IMR-90 (cell line): ENCODE measurements at places on chromosomes 7 and 10.

DNA sequence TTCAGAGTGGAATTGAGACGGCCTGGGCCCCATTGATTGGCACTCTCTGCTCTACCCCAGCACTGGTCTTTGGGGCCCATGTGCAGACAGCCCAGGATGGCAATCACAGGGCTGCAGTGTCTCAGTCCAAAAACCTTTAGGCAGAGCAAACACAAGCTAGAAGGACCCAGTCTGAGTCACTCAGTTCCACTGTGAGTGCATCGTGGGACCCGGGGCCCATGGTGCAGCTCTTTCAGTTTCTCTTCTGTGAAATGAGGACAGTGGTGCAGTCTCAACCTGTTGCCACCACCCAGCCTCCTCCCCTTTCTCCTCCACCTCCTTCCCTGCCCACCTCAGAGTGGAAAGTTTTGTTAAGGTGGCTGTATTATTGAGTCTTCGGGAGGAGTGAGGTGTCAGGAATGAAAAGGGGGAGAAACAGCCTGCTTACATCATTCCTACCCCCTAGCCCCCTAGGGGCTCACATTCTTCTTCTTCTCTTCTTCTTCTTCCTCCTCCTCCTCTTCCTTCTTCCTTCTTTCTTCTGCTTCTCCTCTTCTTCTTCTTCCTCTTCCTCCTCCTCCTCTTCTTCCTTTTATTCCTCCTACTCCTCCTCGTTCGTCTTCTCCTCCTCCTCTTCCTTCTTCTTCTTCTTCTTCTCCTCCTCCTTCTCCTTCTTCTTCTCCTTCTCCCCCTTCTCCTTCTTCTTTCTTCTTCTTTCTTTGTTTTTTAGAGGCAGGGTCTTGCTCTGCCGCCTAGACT is 19.5 kb upstream of the CARD11 start:
- H3K4me3 ChIP-seq = no peak overlapping the region
- no peak overlapping the region for H3K27ac ChIP-seq
- no peaks in the 10 kb centered on the region for H3K4me1 ChIP-seq
- no peak for DNase-seq
- H3K36me3 ChIP-seq = no peaks in the 10 kb centered on the region
- H3K27me3 ChIP-seq = peaks cover 2% of the 10 kb centered on the region; the same call in 1 of the 2 replicates

DNA sequence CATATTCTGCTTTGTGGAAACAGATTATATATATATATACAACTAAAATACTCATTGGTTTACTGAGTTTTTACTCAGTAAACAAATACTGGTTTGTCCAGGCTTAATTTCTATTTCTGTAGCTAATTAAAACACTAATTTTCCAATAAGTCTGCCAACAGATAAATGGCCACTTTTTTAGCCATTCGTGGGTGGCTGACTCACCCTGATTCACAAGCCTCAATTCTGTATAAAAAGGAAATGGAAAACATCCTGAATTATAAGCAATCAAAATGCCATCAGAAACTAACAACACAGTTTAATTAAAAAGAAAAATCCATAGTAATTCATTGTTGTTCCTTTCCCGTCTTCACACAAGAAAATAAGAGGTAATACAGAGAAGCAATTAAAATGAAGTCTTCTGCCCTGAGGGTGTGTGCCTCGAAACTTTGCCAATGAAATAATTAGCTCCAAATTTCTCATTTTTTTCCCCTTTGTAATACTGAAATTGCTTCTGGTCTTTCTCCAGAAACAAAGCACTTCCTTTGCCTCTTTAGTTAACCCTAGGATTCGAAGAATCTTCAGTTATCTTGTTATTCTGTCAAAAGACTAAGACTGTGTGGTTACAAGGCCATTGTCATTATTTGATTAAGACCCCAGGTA is 118.7 kb upstream of the PTN start:
- H3K4me3 ChIP-seq = no peak overlapping the region
- H3K4me1 ChIP-seq = peaks cover 3% of the 10 kb centered on the region; the same call in 1 of the 2 replicates
- no peaks in the 10 kb centered on the region for H3K27me3 ChIP-seq
- peak; percentile 63 for DNase-seq

- H3K4me1 ChIP-seq = no peaks in the 10 kb centered on the region
- H3K4me3 ChIP-seq = no peak overlapping the region
- no peaks in the 10 kb centered on the region for H3K36me3 ChIP-seq
- no peak overlapping the region for H3K27ac ChIP-seq
- H3K27me3 ChIP-seq = peaks cover 55% of the 10 kb centered on the region
- DNase-seq = no peak
Observed at GRCh38 chr10:44395902-44396670, 11.2 kb upstream of the CXCL12 start.

- H3K4me3 ChIP-seq = peak overlapping the region; percentile 73
- H3K4me1 ChIP-seq = peaks cover 8% of the 10 kb centered on the region
- H3K27me3 ChIP-seq = no peaks in the 10 kb centered on the region
- peaks cover 28% of the 10 kb centered on the region for H3K36me3 ChIP-seq
- H3K27ac ChIP-seq = peak overlapping the region; percentile 87
Observed at GRCh38 chr7:100080907-100081534, 502 bp downstream of the ZNF3 start.

DNA sequence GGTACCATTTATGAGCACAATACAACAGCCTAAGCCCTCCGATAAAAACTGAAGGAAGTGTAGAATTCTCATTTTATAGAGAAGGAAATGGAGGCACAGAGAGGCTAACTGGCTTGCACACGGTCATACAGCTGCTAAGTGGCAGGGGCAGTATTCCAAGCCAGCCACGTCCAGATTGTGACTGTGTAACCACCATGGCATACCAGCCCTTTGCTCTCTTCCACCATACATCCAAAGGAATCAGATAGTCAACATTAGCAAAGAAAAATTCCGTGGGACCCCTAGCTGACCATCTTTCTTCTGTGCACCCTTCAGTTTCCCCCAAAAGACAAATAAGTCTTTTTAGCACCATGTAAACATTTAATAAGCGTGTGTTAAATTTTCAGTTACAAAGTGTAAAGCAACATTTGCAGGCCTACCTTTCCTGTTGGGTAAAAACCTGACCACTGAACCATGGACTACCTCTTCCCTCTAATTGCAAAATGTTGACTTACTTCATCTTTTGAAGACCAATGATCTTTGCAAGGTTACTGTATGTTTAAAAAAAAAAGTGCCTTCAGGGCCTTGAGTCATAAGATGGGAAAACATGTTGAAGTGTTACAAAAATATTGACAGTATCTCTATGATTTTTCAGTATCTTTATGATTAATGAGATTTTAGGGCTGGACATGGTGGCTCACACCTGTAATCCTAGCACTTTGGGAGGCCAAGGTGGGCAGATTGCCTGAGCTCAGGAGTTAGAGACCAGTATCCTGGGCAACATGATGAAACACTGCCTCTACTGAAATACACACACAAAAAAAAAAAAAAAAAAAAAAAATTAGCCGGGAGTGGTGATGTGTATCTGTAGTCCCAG is 24.3 kb upstream of the PDZD8 start:
- DNase-seq = no peak
- H3K4me1 ChIP-seq = no peaks in the 10 kb centered on the region
- no peak overlapping the region for H3K4me3 ChIP-seq
- H3K27me3 ChIP-seq = no peaks in the 10 kb centered on the region; the same call in 1 of the 2 replicates

DNA sequence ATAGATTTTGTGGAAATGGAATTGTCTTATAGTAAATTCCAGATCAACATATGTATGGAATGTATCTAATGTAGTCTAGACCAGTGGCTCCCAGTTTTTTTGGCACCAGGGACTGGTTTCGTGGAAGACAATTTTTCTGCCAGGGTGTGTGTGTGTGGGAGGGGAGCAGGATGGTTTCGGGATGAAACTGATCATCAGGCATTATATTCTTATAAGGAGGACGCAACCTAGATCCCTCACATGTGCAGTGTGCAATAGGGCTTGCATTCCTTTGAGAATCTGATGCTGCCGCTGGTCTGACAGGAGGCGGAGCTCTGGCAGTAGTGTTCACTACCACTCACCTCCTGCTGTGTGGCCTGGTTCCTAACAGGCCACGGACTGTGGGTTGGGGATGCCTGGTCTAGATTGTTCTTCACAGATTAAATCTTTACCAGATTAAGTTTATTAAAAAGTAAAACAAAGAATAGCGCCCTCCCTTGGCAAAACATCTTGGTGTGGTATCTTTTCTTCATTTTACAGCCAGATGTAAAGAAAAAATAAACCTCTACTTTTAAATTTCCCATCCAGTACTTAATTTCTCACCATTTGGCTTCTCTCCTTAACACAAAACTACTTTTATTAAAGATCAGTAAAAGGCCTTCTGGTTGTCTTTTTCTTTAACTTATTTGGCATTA is 48.4 kb downstream of the SEPTIN7 start:
- peaks cover 21% of the 10 kb centered on the region for H3K36me3 ChIP-seq
- H3K27me3 ChIP-seq = no peaks in the 10 kb centered on the region
- no peak overlapping the region for H3K27ac ChIP-seq
- DNase-seq = peak; percentile 20

DNA sequence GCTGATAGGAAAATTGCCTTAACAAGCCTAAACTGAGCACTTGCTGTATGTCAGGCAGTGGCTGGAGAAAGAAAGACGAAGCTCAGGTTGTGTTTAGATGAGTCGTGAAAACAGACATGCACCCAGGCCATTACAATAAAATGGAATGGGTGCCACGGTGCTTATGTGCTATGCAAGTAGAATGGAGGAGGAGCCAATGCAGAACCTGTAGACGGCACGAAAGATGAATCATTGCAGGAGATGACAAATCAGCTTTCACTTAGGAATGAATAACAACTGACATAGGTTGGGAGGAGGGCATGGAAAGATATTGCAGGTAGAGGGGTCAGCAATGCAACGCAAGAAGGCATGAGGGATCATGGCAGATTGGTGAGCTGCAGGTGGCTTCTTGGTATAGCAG is 61.2 kb upstream of the ARHGAP21 start:
- no peaks in the 10 kb centered on the region for H3K27me3 ChIP-seq
- no peak overlapping the region for H3K27ac ChIP-seq
- no peak for DNase-seq
- H3K36me3 ChIP-seq = no peaks in the 10 kb centered on the region
- H3K4me1 ChIP-seq = no peaks in the 10 kb centered on the region

GRCh38 chr10:60315311-60315710 is 74.4 kb downstream of the ANK3 start:
- H3K4me3 ChIP-seq = no peak overlapping the region
- H3K4me1 ChIP-seq = peaks cover 8% of the 10 kb centered on the region
- DNase-seq = peak; percentile 17

- H3K27me3 ChIP-seq = no peaks in the 10 kb centered on the region
- no peaks in the 10 kb centered on the region for H3K36me3 ChIP-seq
- no peak overlapping the region for H3K4me3 ChIP-seq
- no peak for DNase-seq
Observed at GRCh38 chr7:52340067-52340466, 695.4 kb upstream of the POM121L12 start.

DNA sequence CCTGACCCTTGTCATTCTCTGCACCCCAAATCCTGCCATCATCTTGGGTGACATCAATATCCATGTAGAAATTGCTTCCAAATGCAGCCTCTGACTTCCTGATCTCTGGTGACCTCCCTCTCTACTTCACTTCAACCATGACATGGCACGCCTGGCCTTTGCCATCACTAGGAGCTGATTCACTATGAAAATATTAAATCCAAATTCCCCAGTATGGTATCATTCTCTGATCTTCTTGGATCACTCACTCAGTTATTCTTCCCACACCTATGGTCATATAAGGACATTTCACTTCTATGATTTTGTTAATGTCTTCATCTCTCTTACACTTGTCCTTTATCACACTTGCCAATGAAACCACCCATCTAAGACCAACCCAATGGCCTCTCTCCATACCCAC is 73.7 kb upstream of the ODAD2 start:
- no peak overlapping the region for H3K4me3 ChIP-seq
- no peak overlapping the region for H3K27ac ChIP-seq
- no peaks in the 10 kb centered on the region for H3K27me3 ChIP-seq
- peak; percentile 18 for DNase-seq
- H3K4me1 ChIP-seq = peaks cover 6% of the 10 kb centered on the region; the same call in 1 of the 2 replicates

- no peaks in the 10 kb centered on the region for H3K36me3 ChIP-seq
- DNase-seq = peak; percentile 51
- peak overlapping the region; percentile 75 for H3K4me3 ChIP-seq
Observed at GRCh38 chr10:86970162-86970981, 2.1 kb downstream of the ADIRF start.

DNA sequence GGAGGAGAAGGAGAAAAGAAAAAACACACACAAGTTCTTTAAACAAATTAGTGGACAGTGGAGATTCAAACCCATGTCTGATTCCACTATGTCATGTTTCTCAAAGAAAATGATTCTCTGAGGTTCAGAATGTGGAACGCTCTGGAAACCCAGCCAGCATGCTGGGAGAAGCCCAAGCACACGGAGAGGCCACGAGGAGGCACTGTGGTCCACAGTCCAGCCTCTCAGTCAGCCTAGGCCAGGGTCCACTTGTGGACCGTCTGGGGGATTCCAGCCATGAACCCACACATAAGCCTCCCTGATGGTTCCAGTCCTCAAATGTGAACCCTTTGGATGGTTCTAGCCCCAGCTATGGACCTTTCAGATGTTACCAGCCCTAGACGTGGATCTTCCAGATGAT is 73.4 kb downstream of the CAV1 start:
- no peak overlapping the region for H3K27ac ChIP-seq
- no peak for DNase-seq
- H3K27me3 ChIP-seq = no peaks in the 10 kb centered on the region
- no peaks in the 10 kb centered on the region for H3K36me3 ChIP-seq

GRCh38 chr10:3624367-3624766 is 160.6 kb downstream of the KLF6 start:
- no peak overlapping the region for H3K4me3 ChIP-seq
- peak; percentile 88 for DNase-seq
- peak overlapping the region; percentile 30; the same call in 1 of the 2 replicates for H3K27ac ChIP-seq
- H3K27me3 ChIP-seq = no peaks in the 10 kb centered on the region
- no peaks in the 10 kb centered on the region for H3K36me3 ChIP-seq

- H3K4me1 ChIP-seq = no peaks in the 10 kb centered on the region
- H3K27me3 ChIP-seq = peaks cover 1% of the 10 kb centered on the region; the same call in 1 of the 2 replicates
- no peak overlapping the region for H3K4me3 ChIP-seq
Observed at GRCh38 chr10:6647811-6648526, 67.9 kb upstream of the PRKCQ start.

DNA sequence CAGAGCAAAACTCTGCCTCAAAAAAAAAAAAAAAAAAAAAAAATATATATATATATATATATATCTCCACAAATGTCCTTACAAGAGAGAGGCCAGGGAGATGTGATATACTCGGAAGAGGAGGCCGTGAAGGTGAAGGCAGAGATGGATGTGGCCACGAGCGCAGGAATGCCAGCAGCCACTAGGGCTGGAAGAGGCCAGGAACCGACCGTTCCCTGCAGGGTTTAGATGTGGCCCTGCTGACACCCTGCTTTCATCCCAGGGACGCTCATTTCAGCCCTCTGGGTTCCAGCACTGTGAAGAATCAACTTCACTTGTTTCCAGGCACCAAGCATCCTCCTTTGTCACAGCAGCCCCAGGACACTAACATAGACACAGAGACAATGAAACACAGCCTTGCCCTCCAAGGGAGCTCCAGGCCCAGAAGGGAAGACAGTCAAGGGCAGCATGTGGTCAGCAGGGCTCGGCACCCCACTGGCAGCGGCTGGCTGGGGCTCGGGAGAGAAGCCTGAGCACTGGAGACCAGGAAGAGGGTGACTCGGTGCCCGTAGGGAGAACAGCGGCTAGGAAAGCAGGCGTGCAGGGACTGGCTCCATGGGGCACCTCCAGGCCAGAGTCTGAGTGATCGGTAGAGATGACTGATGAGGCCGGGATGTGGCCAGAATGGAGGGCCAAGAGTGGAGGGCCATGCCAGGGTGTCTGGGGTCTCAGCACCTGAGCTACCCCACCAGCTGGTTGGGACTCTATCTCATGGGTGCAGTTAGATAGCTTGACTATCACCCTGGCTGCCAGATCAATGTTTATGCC is 7.6 kb downstream of the WDR86 start:
- DNase-seq = no peak
- H3K27me3 ChIP-seq = peaks cover 18% of the 10 kb centered on the region
- H3K4me3 ChIP-seq = no peak overlapping the region
